Activated T-helper 17 cell treated with anti-CD3 and anti-CD28 coated beads, Interleukin-2, amount 50 U/mL, for 72 hours (primary cell): ENCODE measurements at places on chromosomes 3 and 15.
A peak's percentile ranks its signal among the peaks of the same experiment; 100 is the strongest.

- no peak for ATAC-seq
Observed at GRCh38 chr3:186022931-186023330, 85.1 kb upstream of the TRA2B start.

GRCh38 chr15:67109141-67110034, 44.0 kb downstream of the SMAD3 start:
- no peak for ATAC-seq

- no peak for ATAC-seq
Observed at GRCh38 chr3:182465301-182466185, 327.8 kb upstream of the ATP11B start.

GRCh38 chr3:152355744-152356665, 87.3 kb downstream of the MBNL1 start:
- ATAC-seq = no peak

DNA sequence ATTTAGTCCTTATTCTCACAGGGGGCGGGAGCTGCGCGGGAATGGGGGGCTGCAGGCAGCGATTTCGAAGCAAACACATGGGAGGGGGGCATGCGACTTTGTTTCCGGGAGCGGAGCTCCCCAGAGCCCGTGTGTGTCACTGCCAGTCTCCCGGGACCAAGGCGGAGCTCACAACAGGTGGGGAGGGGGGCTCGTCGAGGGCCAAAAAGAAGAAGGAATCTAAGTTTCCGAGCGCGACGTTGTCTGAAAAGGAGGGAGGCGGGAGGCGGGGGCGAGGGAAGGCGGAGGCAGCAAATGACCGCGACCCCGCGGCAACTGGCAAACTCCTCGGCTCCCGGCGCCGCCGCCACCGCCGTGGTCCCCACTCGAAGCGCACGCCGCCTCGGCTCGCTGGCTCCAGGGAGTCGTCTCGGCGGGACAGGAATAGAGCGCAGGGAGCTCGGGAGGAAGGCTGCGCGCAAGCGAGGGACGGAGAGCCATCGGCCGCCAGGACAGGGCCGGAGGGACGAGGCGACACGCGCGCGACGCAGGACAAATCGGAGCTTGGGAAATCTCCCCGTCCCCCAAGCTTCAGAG, 1.4 kb downstream of the FOXP1 start:
- peak; percentile 31 for ATAC-seq

DNA sequence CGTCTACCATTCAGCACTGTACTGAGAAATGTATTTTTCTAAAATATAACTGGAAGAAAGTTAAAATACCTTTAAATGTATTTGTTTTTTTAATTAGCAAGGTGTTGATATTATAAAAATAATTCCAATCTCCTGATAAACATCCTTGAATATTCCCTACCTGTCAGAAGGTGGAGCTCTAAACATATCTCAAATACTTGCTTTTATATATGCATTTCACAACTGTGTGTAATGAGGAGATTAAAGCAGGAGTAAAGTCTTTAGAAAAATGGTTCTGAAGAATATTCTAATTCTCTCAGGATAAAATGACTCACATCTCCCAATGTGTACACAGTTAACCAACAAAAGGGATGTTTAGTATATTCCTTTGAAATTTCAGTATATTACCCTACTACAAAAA, 422.7 kb downstream of the PLCL2 start:
- no peak for ATAC-seq

- ATAC-seq = peak; percentile 22
Observed at GRCh38 chr3:143826296-143826695, 22.0 kb downstream of the SLC9A9 start.

DNA sequence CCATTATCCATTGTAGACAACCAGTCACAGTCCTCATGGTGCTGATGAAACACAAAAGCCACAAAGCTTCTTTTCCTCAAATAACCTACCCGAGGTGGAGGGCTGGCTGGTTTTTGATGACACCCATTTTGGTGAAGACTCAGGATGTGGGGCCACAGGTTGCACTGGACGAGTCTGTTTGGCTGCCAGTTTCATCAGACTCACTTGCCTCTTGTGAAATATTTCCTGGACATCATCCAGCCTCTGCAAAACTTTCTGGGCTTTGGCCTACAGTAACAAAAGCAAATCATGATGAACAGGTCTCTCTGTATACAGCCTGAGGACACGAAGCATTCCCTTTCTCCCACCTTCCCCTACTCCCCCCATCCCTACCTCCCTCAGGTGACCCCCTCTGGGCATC, 42.2 kb downstream of the B3GNT5 start:
- no peak for ATAC-seq

- no peak for ATAC-seq
Observed at GRCh38 chr15:57495041-57495440, 96.7 kb upstream of the MYZAP start.

DNA sequence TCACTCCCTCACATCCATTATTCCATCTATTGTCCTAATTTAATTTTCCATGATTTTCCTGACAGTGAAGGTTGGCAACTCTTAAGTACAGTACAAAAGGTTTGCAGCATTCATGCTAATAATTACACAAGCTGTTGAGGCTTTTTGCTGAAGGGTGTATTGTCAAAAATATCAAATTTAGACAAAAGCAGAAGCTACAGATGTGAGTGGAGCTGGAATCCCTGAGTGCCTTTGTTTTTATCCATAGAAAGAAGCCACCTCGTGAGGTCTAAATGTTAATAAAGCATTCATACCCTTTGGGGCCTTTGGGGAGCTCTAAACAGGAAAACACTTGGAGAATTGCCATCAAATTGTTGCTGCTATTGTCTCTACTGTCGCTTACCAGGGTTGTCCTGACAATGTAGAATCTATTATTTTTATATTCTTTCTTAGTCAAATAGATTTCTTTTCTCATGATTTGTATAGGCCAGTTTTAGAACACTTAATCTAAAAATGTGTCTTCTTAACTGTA, 185.8 kb upstream of the ROBO1 start:
- no peak for ATAC-seq

GRCh38 chr3:61890167-61890566, 328.8 kb downstream of the PTPRG start:
- ATAC-seq = no peak

DNA sequence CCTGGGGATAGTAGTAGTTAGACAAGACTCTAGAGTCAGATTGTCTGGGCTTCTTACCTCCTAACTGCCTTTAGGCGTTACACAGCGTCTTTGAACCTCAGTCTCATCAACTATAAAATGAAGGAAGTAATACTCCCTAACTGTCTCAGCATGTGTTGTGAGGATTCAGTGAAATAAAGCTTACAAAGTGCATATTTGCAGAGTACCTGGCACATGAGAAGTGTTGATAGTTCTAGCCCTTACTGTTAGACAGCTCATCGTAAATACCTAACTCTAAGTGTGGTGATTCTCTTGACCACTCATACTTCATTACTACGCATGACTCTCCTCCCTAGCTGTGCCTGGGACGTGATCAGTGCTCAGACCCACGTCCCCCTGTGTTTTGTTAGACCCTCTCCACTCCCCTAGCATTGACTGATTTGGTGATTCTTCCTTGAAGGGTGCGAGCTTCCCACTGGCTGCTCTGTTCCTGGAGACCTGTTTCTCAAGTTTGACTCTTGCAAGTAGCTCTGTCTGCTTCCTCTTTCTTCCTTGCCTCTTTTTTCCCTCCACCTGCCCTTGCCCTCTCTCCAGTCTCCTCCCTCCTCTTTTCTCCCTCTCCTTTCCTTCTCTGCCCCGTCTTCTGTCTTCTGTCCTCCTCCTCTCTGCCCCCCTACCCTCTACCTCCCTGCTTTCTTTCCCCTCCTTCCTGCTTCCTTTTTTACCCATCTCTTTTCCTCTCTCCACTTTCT, 124.2 kb downstream of the SLC25A26 start:
- ATAC-seq = no peak

DNA sequence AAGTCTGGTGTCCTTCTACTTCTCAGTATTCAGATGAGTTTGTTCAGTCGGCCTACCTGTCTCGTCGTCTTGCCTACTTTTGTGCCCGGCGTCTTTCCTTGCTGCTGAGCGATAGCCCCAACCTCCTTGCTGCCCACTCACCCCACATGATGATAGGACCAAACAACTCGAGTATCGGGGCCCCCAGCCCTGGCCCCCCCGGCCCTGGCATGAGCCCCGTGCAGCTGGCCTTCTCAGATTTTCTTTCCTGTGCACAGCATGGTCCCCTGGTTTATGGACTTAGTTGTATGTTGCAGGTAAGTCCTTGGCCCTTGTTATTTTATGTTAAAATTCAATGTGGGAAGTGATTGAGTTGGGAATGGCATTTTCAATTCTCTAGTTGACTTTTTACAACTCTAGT, 43.2 kb downstream of the GPR171 start:
- no peak for ATAC-seq

DNA sequence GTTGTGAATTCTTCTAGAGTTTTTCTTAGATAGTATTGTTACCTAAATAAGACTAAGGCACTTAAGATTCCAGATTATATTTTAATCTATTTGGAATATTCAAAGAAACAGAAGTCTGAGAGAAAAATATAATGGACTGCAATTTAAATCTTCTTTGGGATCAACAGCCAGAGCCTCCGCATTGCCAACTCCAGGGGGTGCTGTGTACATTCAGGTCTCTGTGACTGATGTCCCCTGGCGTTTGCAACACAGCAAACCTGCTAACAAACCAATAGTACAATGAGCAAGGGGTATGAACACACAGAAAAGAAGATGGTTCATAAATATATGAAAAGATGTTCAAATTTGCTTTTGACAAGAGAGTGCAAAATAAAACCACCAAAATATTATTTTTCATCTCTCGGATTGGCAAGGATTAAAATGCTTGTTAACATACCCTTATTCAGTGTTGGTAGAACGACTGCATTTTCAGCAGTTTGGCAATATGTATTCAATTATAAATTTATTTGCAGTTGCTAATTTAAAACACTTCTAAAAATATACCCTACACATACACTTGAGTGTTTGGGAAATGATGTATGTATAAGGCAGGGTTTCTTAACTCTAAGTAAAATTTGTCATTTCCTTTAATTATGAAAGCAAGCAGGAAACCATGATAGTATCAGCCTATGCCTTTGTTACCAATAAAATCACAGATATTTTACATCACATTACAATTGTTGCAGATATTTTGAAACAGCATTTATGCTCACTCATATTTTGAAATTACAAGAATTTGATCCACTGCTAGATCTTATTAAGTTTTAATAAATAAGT, 16.1 kb upstream of the TM4SF1 start:
- no peak for ATAC-seq

GRCh38 chr15:82999905-83000671, 11.4 kb downstream of the C15orf40 start:
- peak; percentile 84 for ATAC-seq

GRCh38 chr3:72722930-72723726, 125.1 kb downstream of the SHQ1 start:
- ATAC-seq = peak; percentile 94

DNA sequence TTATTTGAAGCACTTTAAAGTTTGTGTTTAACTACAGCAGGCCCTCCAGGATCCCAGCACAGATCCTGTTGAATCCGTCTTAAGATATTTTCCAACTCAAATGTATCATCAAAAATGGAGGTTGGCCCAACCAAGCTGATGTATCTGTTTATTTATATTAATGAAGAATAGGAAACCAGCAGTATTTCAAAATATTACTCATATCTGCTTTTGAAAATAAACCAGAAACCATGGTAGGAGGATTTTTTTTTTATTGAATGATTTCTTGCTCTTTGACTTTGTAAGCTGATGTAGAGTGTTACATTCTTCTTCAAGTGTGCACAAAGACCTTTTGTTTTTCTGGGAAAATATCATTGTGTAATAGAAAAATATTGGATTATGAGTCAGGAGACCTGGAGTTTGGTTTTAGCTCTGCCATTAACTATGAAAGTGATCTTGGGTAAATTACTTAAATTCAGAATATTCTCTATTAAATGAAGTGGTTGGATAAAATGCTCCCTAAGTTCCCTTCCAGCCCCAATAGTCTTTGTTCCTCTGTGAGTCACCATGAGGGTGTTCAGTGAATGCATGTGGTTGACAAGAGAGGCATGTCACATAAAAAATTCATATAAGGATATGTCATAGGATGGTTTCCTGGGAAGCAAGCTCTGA, 221.3 kb upstream of the GAP43 start:
- ATAC-seq = no peak

DNA sequence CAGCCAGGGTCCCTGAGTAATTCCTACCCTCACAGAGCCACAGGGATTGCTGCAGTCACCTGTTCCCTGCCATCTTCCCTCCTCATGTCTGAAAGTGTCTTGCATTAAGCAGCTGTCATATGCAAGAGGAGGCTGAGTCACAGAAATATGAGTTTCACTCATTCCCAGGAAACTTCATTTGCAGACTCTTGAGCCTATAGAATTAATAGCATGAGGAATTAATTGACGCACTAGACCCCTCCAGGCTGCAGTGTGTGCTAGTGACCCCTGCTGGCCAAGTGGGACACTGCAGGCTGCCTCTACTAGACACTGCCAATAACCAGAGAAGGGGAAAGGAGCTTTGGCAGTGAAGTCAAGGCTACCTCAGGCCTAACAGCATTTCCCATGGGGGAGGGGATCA, 50.6 kb upstream of the SLC6A1 start:
- ATAC-seq = no peak

- ATAC-seq = no peak
Observed at GRCh38 chr3:134066651-134067530, 37.2 kb upstream of the SLCO2A1 start.

DNA sequence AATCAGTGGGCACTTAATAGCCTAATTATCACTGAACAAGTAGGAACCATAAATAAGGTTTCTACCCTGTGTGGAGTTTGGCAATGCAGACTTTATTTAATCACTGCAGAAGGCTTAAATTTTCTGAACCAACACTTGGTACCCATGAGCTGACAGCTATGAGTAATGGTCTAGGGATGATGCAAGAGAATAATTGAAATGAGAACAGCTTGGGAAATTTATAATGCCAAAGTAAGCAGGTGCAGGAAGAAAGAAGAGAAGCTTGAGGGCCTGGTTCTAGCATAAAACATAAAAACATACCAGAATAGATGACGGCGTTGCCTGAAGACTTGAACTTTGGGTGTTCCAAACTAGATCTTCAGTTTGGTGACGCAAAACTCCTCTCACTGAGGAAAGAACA, 67.0 kb downstream of the IMPG2 start:
- no peak for ATAC-seq

DNA sequence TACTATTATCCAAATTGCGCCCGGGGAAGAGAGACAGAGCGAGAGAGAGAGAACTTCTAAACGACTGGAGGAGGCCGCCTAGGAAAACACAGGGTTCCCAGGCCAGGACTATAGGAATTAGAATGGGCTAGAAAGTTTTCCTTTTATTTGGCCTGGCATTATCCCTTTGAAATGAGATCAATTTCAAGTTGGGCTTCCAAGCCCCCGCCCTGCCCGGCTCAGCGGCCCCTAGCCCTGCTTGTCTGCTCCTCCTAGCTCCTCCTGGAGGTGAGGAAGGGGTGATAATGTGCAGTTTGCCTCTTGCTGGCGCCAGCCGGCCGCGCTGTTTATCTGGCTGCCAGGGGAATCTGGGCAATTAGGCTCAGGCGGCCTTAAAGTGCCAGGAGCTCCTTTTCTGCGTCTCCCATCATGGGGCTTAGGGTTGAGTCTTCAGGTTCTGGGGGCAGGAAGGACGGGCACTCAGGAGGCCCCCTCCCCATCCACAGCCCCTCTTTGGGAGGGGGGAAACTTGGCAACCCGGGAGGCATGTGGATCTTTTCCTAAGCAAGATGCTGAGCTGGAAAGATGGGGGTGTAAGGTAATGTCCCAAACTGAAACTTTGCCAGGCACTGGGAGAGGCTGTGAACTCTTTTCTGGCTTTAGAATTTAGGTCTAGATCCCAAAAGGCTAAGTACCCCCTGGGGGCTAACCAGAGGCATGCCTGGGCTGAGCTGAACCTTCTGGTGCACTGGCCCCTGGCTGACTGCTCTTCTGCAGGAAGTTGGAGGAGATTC, 5.5 kb downstream of the SMAD6 start:
- ATAC-seq = no peak

GRCh38 chr3:161014843-161015749, 90.1 kb downstream of the B3GALNT1 start:
- ATAC-seq = no peak
